Stimulated activated CD8-positive, alpha-beta memory T cell treated with anti-CD3 and anti-CD28 coated beads, Interleukin-7, amount 100 ng/mL, for 1 hour (primary cell): ENCODE measurements at places on chromosomes 6 and 20.

GRCh38 chr6:121223212-121223611 lies 111.1 kb downstream of the TBC1D32 start:
- DNase-seq = no peak

DNA sequence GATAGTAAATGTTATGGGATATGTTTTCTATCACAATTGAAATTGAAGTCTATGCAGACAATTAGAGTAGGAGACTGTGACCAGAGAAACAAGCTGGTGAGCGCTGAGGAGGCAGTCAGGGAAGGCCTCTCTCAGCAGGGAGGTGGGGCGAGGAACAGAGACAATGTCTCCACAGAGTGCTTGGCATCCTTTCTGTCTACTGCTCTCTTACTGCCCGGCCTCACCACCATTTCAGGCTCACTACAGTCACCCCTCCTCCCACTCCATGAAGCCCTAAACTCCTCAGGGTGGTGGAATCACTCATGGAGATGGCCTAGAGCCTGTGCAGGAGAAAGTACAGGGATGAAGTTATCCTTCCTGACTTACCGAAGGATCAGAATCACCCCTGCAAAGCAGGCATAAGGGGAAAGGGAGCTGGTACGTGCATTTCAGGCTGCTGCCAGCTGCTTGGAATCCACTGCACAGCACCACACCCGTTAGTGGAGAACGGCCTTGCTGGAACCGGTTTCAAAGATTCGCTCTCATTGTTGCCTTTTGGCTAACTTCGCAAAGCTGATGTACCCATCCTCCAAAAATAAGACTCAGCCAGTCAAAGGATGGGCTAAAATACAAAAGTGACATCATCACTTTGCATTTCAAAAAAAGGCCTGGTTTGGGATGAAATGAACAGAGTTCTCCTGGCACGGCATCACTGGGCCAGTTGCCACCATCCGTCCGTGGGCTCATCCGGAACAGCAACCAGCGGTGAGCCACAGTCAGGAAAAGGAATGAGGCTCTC lies 67.3 kb downstream of the SLC22A23 start:
- DNase-seq = no peak

DNA sequence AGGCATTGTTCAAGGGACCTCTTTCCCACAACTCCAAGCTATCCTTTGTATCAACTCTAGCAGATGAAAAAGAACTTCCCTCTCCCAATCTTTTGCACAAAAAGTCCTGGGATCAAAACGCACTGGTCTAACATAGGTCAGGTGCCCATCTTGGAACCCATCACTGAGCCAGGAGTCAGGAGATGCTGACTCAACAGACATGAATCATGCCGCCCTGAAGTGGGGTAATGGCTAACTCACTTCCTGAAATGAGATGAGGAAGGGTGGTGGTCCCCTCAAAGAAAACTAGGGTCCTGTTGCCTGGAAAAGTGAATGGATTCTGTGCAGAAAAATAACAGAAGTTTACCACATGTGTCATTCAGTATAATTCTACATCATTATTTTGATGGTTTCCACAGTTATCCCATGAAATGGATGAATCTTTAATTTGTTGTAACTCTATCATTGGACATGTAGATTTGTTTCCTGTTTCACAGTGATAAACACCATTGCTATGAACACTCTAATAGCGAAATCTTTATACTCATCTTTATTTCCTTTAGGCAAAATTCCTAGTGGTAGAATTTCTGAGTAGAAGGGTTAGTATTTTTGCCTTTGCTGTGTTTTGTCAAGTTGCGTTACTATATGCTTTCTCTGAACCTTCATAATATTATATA lies 151.3 kb downstream of the SLC16A10 start:
- no peak for DNase-seq

DNA sequence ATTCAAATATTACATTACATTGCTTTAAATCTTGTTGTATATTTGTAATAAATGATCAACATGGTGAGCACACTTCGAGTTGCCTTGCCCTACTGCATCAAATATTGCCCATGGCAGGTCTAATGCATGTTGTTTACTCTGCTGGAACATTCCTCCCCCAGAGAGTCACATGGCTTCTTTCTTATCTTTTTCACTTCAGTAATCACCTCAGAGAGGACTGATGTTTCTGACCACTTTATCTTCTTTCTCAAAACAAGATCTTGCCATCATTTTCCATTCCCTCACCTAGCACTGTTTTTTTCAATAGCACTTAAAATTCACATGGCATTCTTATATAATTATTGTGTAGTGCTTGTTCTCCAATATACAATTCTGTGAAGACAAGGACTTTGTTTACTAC lies 243.5 kb upstream of the THEMIS start:
- no peak for DNase-seq

- DNase-seq = no peak
These were observed 58.3 kb upstream of the MAP3K4 start for GRCh38 chr6:160933256-160933655.

DNA sequence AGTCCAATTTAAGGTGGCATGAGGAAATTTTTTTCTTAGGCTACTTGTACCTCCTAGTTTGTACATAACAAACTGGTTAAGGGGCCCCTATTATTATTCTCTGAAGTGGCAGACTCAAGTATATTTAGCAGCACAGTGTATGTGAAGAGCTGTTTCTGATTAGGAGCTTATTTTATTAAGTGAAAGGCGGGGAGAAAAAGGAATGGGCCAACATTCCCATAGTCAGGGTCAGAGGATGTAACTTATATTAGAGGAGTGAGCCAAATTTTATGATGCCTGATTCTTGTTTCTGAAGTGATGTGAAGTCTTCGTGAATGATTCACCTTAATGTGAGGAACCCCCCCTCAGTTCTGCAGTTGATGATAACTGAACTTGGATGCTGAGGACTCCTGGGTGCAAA lies 2.8 kb downstream of the HECA start:
- no peak for DNase-seq

- no peak for DNase-seq
These were observed 103.2 kb upstream of the BEND6 start for GRCh38 chr6:56851541-56852259.

GRCh38 chr20:36150489-36150846 lies 4.1 kb upstream of the EPB41L1 start:
- no peak for DNase-seq
